Heart left ventricle (tissue), 16 donors: ENCODE measurements at places on chromosomes 7 and 10. TPM values are rescaled to one million over a fixed set of nuclear protein-coding genes. Genes with fewer than 3 reads are reported as not detected.

GRCh38 chr7:1521456-1521855 lies 9.0 kb upstream of the MAFK start:
- H3K27ac ChIP-seq, result no peak overlapping the region
- DNase-seq, result no peak
- H3K36me3 ChIP-seq, result no peaks in the 10 kb centered on the region
- no peak overlapping the region for H3K4me3 ChIP-seq
- H3K27me3 ChIP-seq, result no peaks in the 10 kb centered on the region
- no peaks in the 10 kb centered on the region for H3K4me1 ChIP-seq

- no peaks in the 10 kb centered on the region for H3K27me3 ChIP-seq
- H3K27ac ChIP-seq, result no peak overlapping the region
- no peaks in the 10 kb centered on the region for H3K36me3 ChIP-seq
- peaks cover 35% of the 10 kb centered on the region for H3K4me1 ChIP-seq
- no peak overlapping the region for H3K4me3 ChIP-seq
- DNase-seq, result no peak
Observed at GRCh38 chr10:24690961-24691512, 32.6 kb downstream of the ARHGAP21 start.

DNA sequence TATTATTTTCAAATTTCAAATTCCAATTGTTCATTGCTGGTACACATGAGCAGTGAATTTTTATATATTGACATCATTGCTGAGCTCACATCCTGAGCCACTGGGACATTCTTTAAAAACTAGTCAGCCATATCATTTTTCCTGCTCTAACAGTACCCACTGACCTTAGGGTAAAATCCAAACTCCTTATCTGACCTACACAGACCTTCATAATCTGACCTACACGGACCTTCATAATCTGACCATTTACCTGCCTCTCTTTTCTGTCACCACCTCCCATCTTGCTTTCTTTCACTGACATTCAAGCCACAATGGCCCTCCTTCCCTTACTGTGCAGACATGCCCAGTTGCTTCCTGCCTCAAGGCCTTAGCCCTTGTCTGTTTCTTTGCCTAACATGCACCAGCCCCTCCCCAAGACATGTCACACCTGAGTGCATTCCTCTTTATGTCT lies 16.1 kb upstream of the CUZD1 start:
- DNase-seq, result no peak
- no peak overlapping the region for H3K4me3 ChIP-seq
- no peaks in the 10 kb centered on the region for H3K36me3 ChIP-seq
- no peak overlapping the region for H3K27ac ChIP-seq
- no peaks in the 10 kb centered on the region for H3K27me3 ChIP-seq

- H3K27me3 ChIP-seq, result peaks cover 100% of the 10 kb centered on the region
- no peak overlapping the region for H3K4me3 ChIP-seq
- peaks cover 73% of the 10 kb centered on the region for H3K4me1 ChIP-seq
- no peak for DNase-seq
- no peak overlapping the region for H3K27ac ChIP-seq
Observed at GRCh38 chr7:155377071-155377837, 79.6 kb downstream of the INSIG1 start.

DNA sequence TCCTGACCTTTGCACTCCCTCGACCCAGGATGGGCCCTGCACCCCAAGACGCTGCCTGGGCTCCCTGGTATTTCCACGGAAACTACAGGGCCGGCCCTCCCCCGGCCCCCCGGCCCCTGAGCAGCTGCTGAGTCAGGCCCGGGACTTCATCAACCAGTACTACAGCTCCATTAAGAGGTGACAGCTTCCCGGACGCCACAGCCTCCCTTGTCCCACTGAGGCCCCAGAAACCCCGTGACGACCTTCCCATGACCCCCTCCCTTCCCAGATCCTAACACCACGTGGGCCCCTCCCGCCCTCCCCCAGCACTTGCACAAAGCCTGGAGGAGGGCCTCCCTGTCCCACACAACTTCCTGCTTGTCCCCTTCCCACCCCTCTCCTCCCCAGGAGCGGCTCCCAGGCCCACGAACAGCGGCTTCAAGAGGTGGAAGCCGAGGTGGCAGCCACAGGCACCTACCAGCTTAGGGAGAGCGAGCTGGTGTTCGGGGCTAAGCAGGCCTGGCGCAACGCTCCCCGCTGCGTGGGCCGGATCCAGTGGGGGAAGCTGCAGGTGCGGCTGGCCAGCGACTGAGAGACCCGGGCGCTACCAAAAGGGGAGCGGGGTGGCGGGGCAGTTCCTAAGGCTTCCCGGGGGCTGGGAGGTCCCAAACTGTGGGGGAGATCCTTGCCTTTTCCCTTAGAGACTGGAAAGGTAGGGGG lies 5.7 kb downstream of the NOS3 start:
- no peak overlapping the region for H3K27ac ChIP-seq
- H3K4me3 ChIP-seq, result no peak overlapping the region
- peaks cover 22% of the 10 kb centered on the region for H3K36me3 ChIP-seq
- H3K27me3 ChIP-seq, result no peaks in the 10 kb centered on the region
- peaks cover 34% of the 10 kb centered on the region for H3K4me1 ChIP-seq
- peak; percentile 60 for DNase-seq

DNA sequence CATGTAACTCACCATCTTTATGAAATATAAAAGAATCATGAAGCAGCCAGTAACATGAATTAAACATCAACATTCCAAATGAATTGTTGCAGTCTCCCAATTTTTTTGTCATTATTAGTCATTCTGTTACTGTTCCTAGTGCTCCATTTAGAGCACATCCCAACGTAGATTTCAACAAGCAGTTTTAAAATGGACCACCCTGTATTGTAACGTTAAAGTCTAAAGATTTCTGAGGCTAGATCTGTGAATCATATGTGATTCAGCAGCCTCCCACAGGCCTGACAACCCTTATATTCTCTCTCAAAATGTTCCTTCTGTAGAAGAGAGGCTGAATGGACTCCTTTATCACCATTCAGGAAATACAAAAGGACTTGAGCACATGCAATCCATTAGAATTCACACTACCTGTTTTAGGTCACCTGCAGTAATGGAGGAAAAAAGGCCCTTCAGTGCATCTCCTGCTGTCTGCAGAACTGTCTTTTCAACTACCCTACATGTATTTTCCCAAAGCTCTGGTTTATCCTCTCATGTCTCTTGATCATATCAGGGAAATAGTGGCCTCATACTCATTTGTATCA lies 81.4 kb downstream of the CACNA2D1 start:
- H3K4me1 ChIP-seq, result peaks cover 26% of the 10 kb centered on the region
- H3K4me3 ChIP-seq, result no peak overlapping the region
- DNase-seq, result no peak

DNA sequence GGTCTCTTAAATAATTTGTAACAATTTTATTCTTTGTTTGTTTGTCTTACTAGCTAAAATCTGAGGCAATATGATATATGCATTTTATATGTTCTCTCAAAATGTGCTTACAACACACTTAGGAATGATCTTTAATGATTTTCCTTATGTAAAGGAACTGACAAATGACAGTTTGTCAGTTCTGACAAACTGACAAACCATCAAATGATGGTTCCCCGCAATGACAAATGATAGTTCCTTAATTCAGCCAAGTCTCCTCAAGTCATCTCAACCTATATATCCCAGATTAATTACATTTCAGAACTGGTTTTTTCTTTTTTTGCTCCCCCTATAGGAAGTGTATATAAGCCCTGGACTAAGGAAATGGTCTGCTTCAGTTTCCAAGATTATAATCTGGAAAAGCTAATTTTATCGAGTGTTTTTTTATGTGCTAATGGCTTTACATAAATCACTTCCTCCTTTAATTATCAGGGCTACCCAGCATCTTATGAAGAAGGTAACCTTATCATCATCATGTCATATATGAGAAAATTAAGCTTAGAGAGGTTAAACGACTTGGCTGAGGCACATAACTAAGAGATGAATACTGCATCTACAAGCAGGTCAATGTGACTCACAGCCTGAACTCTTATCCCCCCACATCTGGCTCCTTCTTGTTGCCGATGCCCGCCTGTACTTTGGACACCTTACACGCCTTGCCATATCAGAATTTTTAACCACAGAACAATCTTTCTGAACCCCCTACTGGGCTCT lies 75.1 kb downstream of the RELN start:
- no peaks in the 10 kb centered on the region for H3K27me3 ChIP-seq
- no peak for DNase-seq
- no peak overlapping the region for H3K27ac ChIP-seq
- H3K4me3 ChIP-seq, result no peak overlapping the region
- no peaks in the 10 kb centered on the region for H3K36me3 ChIP-seq
- H3K4me1 ChIP-seq, result no peaks in the 10 kb centered on the region

- no peak overlapping the region for H3K27ac ChIP-seq
- no peak overlapping the region for H3K4me3 ChIP-seq
- no peak for DNase-seq
- H3K27me3 ChIP-seq, result no peaks in the 10 kb centered on the region
Observed at GRCh38 chr10:92177546-92177945, 113.3 kb downstream of the CPEB3 start.

The PAPOLB gene
- total RNA-seq, result not detected

The APBB1IP gene
- 1.8 TPM for total RNA-seq

The TLX1 gene
- not detected for total RNA-seq

The RBM20 gene
- total RNA-seq, result 96.9 TPM

The CPN1 gene
- total RNA-seq, result not detected
